ENCODE measurements at places on chromosomes 2 and 18. TPM values are rescaled to one million over a fixed set of nuclear protein-coding genes. Genes with fewer than 3 reads are reported as not detected.

- no peak for DNase-seq
These were observed 56.2 kb downstream of the HNMT start for GRCh38 chr2:138020432-138020831.

DNA sequence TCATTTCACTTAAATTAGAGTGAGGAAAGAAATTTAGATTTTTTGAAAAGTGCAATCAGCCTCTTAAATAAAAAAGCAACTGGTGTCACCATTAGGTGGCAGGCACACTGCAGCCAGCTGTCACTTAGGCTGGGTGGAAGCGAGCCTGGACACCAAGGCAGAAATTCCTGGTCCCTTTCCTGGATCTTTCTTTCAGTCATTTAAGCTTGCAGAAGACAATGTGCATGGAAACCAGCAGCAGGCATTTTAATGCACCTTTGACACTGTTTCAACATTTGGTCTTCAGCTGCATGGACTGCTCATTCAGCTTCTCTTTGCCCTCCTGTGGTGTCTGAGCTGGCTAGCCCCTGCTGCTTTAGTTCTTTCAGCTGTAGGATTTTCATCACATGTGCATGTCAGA lies 61.0 kb downstream of the AQP4 start:
- no peak for DNase-seq

DNA sequence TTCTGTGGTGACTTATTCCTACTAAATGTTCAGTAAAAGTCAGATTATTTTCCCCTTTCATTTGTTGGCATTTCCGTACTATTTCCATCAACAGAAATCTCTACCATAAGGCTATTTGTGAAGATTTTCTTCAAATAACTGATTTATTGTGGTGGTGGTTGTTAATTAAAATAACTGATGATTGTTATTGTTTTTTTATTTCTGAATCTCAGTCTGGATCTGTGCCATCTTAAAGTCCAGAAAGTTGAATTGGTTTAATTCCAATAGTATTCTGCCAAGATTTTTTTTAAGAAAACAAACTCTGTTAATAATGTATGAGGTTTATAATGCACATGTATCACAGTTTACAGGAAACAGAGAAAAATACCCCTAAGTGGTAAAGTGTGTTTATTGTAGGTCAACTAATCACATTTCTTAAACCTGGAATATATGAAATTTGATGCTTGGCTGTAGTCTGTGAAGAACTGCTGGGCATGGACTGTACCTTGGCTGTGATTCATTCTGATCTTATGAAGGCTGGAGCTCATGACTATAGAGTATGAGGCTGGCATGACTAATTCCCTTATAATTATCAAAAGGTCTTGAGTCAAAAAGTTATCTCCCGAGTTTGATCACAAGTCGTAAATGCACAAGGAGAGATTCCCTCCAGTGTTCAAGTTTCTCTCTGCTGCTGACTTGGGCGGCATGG lies 134.2 kb upstream of the RND3 start:
- DNase-seq = peak; percentile 95

- DNase-seq = peak; percentile 66
These were observed 381.2 kb downstream of the TXNL1 start for GRCh38 chr18:56257205-56257604.

GRCh38 chr2:40471866-40472265 lies 20.0 kb upstream of the SLC8A1 start:
- no peak for DNase-seq

The SEMA4F gene
- 11.3 TPM for total RNA-seq

The CWC22 gene
- total RNA-seq = 12.2 TPM

The GNLY gene
- total RNA-seq = not detected

Data from LHCN-M2 (cell line).